ENCODE measurements at places on chromosomes 3 and 15. TPM values are rescaled to one million over a fixed set of nuclear protein-coding genes. Genes with fewer than 3 reads are reported as not detected.

The ESYT3 gene
- 0.44 TPM for total RNA-seq

The WDR93 gene
- not detected for total RNA-seq

The CTXN2 gene
- total RNA-seq, result 0.18 TPM

The RTP4 gene
- not detected for total RNA-seq

The GABRB3 gene
- 23.7 TPM for total RNA-seq

DNA sequence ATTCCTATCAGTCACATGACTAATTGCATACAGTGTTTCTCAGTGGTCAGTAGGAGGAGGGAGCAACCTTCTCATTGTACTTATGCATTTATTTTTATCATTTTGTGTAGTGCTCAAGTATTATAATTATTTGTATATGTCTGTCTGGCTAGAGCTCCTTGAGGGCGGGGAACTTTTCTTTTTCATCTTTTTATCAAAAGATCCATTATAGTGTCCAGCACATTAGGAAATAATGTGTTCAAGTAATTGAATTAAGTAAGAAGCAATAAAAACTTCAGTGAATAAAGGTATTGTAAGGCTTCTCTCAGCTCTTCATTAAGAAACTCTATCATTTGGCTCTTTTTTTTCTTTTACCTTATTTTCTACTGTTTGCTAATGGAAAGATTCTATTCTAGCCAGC lies 18.8 kb downstream of the FGF7 start:
- DNase-seq, result no peak

- no peak for DNase-seq
Observed at GRCh38 chr15:45674677-45675076, 39.8 kb downstream of the SQOR start.

DNA sequence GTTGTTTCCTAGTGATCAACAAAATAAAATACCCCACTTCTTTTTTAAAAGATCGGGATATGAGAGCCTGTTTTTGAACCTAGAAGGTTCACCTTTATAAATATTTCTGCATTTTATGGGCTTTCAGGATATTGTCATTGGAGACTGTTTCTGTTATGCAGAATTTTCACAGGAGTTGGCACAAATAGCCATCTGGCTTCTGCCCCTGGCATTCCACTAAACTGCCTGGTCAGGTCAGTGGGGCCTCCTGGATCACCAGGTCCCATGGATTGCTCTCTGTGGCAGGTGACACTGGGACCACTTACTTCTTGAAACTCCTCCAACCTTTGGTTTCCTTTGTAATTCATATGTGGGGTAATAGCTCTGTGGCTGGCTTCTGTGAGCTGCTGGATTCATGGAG lies 25.5 kb upstream of the POLR2M start:
- DNase-seq, result no peak

- no peak for DNase-seq
Observed at GRCh38 chr3:32837789-32838188, 20.0 kb downstream of the TRIM71 start.

DNA sequence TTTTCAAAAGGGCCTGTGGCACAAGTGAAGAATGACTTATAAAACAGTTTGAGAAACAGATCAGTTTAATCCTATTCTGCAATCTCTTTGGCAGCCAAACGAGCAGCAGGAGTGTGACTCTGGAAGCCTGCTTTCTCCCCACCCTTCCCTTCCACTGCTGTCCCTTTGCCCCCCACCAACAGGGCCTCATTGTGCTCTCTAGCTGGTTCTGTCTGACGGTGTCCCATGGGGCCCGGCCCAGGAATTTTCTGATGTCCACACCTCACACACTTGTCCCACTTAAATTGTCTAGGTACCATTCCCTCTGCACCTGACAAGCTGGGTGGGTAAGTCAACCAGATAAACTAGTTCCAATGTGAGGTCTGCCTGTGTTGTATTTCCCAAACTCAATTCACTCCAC lies 16.4 kb downstream of the SLCO2A1 start:
- no peak for DNase-seq

DNA sequence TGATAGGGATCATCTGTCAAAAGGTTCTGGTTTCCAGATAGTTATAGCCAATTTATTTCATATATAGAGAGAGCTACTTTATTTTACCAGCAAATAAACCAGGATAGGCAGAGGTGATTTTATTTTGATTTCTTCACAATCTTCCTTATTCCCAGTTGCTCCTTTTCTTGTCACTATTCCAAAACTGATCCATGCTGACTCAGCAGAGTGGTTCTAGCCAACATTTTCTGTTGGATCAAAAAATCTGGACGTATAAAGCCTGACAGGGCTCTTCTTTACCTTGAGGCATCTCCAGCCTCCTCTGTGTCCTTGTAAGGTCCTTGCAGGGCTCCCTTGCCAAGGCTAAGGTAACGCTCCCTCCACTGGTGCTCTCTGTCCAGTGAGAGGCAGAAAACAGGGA lies 15.8 kb downstream of the HDC start:
- no peak for DNase-seq

DNA sequence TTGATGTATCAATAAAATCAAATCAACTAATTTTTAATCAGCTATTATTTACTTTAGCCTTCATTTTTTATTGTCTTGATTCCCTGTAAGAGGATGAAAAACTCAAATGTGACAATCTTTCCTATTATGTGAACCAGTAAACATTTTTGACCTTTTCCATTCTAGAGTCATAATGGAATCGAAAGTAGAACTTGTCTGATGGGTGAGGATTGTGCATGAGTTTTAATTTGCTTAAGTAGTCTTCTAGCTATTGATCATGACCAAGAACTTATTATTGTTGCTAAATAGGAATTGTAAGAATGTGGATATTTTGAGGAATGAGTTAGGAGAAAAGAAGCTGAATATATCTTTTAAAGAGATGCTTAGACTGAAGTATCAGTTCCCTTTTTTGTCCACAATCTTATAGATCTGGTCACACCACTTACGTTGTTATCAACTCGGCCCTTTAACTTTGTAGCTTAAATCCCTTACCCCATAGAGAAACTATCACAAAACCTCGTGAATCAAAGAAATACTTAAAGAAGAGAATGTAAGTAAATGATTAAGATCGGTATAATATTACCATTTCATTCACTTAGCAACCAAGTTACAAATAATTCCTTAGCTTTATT lies 147.3 kb downstream of the TP63 start:
- DNase-seq, result no peak

DNA sequence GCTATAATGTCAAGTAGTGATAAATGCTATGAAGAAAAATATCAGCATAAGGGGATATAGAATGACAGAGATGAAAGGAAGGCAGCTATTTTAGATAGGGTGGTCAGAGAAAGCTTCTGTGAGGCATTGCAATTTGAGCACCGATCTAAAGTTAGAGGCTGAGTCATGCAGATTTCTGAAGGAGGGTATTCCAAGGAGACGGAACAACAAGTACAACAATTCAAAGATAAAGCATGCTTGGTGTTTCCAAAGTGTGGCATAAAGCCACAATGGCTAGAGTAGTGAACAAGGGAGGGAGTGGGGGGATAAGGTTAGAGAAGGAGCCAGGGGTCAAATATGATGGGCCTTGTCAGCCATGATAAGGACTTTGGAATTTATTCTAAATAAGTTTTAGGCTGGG lies 71.9 kb downstream of the PFN2 start:
- no peak for DNase-seq

DNA sequence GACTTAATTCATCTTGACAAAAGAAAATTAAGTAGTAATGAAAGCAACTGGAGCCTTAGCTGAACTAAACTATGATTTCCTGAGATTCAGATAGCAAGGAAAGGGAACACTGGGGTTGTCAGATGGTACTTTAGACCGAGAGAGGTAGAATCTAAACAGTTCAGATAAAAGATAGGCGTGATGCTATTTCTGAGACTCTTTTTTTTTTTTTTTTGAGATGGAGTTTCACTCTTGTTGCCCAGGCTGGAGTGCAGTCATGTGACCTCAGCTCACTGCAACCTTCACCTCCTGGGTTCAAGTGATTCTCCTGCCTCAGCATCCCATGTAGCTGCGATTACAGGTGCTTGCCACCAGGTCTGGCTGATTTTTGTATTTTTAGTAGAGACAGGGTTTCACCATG lies 279.9 kb upstream of the UMPS start:
- DNase-seq, result no peak

DNA sequence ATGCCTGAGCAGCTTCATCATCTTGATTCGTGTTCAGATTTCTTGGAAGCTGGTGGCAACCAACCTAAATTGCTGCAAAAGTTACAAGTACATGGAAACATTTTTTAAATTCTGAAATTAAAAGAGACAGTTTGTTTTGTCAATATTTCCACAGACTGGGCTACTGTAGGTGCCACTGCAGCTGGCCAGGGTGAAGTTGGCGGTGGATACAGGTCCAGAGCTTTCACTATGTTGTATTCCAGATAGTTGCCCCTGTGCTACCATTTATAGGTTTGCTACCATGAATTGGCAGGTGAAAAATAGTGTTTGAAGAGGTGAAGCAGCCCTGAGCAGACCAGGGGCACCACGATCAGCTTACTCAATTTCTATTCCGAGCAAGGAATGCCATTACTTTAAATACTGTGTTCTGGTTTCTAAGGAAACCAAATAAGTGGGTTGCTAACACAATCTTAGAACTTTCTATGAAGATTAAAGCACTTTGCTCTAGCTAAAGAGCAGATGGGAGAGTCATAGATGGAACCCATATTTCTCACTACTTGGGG lies 21.2 kb upstream of the SHC4 start:
- no peak for DNase-seq

- no peak for DNase-seq
Observed at GRCh38 chr3:155158346-155159037, 78.4 kb downstream of the MME start.

- no peak for DNase-seq
Observed at GRCh38 chr15:33005582-33005981, 188.9 kb downstream of the FMN1 start.

- no peak for DNase-seq
Observed at GRCh38 chr15:80265021-80265420, 13.0 kb upstream of the CTXND1 start.

DNA sequence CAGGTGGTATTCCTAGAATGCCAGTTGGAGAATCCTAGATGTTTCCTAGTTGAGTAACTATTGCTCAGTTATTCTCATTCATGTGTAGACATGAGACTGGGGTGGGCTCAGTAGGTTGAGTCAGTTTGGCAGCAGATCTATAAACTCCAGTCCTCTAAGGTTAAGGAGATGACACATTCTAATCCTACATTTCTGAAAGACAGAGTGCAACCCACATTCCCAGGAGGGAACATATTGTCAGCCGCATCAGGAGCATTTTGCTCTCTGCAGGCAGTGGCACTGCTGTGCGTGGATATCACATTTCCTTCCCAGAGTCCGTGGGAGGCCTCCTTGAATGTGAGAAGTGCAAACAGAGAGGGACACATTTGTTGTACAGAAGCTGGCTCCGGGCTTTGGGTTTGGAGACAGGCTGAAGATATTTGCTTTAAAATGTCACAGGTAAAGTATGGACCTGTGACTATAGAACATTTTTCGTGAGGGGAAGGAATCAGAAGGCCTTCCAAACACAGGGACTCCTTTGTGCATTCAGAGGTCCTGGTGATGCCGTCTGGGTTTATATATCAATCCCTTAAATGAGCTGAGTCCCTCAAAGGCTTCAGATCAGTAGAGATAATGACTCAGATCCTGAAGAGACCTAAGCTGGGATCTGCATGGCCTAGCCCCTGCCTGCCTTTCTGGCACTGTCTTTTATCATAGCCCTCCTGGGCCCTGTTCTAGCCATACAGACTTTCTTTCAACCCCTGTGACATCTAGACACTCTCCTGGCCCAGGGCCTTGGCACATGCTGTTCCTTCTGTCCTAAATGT lies 156.5 kb downstream of the CADPS start:
- no peak for DNase-seq

Measured in neural crest cell (in vitro differentiated cells).